ENCODE measurements at places on chromosomes 5 and 9. TPM values are rescaled to one million over a fixed set of nuclear protein-coding genes. Genes with fewer than 3 reads are reported as not detected.

- DNase-seq, result no peak
Observed at GRCh38 chr5:102758576-102758975, 3.5 kb downstream of the PAM start.

DNA sequence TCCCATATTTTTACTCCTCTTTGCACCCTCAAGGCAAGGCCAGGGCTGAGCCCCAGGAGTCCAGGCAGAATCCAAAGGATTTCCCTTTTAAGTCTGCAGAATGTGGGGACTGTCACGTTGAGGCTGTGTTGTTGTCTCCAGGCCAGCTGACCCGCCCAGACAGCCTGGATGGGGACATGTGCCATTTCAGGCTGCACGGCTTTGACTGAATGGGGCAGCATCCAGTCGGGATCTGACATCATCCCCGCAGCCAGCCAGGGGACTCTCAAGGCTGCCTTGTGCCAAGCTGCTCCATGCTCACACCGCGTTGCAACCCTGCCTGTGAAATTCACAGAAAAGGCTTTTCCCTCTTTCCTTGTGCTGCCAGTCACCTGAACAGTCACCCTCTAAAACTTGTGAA, 2.2 kb upstream of the ZNF366 start:
- DNase-seq, result no peak

GRCh38 chr5:132840313-132840712, 9.9 kb upstream of the SHROOM1 start:
- no peak for DNase-seq

- DNase-seq, result no peak
Observed at GRCh38 chr9:77816641-77817341, 168.7 kb upstream of the GNA14 start.

DNA sequence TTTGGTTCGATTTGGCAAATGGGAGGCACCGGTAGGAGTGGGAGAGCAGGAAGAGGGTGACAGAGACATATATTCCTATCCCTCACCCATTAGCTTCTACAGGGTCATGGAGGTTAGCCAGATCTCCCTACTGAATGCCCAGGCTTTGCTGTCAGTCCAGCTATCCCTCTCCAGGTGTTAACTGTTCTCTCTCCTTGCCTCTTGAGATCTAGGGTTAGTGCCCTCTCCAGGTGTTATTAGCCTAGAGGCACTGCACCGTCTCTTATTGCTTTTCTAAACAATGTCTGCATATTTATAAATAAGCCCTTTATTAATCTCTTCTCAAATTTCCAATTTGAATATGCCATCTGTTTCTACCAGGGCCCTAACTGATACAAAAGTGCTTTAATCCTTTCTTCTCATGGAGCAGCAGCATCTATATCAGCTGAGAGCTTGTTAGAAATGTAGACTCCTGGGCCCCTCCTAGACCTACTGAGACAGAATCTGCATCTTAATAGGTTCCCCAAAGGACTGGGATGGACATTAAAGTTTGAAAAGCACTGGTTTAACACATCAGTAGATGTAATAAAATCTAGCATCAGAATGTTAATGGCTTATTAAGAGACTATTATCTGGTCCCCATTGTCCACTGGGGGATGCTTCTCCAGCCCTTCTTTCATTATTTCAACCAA, 322.5 kb upstream of the SLC24A2 start:
- no peak for DNase-seq

GRCh38 chr9:114433720-114434255, 46.0 kb upstream of the AKNA start:
- DNase-seq, result no peak

DNA sequence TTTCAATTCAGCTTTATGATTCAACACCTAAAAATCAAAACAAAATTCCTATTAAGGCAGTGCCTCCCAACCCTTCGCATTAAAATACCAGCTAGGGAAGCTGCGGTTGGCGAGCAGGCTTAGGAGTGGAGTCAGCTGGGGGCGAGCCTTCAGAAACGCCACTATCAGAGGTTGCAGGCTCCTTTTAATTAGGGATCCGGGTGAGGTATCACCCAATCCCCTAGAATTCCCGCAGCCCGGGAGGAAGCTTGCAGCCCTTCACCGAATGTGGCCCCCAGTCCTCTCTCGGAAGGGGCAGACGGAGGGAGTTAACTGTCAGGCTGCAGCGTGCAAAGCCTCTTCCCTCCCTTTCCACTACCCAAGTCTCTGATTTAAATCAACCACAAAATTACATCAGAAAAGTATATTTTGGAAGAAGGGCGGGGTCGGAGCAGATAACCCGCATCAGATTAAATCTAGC, 1.7 kb downstream of the STC2 start:
- DNase-seq, result no peak

Gene PTCD2
- total RNA-seq, result 9.4 TPM

Gene TNC
- total RNA-seq, result 155 TPM
